ENCODE measurements at places on chromosomes 7 and 10.

DNA sequence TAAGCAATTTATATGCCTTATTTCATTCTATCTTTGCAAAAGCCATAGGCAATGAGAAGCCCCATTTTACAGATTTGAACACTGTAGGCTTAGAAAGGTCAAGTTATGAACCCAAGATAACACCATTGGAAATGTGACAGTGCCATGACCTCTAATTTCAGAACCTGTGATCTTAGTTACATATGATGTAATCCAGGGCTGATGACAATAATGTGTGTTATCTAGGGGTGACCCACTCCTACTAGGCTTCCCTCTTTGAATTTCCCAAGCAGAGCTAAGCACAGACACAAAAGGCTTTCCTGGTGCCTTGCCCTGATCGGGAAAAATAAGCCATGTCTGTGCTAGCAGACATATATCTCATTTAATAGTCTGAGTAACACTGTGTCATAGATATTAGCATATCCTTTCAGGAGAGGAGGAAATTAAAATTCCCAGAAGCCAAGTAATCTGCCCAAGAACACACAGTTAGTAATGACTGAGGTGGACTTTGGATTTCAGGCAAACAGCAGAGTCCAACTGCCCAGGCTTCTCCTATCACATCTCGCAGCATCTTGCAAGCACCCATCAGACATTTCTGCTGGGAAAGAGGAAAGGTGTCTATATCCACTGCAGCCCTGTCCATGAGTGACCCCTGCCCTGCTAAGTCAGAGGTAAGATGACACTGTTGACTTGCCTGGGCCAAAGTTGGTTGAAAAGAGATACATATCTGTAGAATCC, 2.8 kb upstream of the TECTB start:
- DNase-seq = no peak

DNA sequence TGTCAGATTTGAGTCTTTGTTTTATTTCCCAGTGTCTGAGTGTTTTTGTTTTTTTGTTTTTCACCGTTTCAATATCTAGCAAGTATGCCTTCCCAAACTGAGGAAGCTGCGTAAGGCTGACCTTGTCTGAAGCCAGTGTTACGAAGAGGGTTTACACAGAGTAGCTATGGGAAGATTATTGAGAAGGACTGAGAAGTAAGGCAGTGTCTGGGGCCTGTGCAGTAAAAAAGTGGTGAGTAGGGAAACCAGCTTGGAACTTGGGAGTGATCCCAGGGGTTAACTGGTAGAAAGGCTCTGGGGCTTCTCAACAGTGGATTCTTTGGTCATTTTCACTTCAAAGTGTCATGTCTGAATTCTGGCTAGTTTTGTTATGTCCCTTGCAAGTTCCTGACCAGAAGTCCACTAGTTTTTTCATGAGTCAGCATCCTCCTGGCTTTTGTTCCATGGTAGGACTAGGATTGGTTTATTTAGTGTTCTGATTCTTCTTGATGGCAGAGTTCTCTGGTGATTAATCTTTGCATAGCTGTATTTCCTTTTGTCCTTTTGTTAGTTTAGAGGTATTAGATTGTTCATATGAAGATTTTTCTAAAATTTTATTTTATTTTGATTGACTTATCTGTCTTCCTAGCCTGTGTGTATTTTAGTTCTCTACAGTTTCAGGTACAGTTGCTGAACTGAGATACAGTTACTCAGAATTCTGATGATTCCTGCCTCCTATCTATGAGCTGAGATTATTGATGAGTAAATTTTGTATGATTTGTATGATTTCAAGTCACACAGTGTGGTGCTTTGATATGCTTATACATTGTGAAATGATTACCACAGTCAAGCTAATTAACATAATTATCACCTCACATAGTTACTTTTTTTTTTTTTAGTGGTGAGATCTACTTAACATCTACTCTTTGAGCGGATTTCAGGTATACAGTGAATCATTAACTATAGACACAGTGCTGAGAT, 19.0 kb downstream of the GARS1 start:
- DNase-seq = no peak

GRCh38 chr7:91811236-91811635, 69.3 kb downstream of the MTERF1 start:
- DNase-seq = no peak

DNA sequence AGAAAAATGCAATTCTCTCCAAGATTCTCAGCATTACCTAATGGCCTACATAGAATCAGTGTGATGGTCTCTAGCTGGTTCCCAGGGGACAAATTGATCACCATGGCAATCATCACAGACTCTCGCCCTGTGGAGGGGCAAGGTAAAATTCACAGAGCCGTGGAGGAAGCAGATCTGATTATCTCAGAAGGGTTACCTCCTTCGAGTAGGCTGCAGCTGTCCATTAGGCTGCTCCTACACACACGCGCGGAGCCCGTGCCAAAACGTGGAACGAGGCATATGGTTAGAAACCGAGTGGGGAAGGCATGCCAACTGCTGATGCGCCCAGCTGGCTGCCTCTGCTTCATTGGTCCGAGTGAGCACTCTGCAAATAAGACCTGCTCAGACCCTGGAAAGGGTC, 52.8 kb upstream of the PTER start:
- DNase-seq = no peak

DNA sequence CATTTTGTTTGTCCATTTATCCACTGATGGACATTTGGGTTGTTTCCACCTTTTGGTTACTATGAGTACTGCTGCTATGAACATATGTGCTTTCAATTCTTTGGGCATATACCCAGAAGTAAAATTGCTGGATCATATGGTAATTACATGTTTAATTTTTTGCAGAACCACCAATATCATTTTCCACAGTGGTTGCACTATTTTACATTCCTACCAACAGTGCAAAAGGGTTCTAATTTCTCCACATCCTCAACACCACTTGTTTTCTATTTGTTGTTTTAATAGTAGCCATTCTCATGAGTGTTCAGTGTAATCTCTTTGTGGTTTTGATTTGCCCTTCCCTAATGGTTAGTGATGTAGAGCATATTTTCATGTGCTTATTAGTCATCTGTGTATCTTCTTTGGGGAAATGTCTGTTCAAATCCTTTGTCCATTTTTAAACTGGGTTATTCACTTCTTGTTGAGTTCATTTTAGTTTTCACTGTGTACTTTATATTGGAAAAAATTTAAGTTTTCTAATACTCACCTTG, 101.9 kb downstream of the HIBADH start:
- no peak for DNase-seq

- no peak for DNase-seq
These were observed 316.9 kb upstream of the LRRN3 start for GRCh38 chr7:110774071-110774470.

Data from stimulated activated CD4-positive, alpha-beta T cell treated with anti-CD3 and anti-CD28 coated beads, TNF-alpha, amount 100 ng/mL, for 48 hours (primary cell).